Myocyte (in vitro differentiated cells): ENCODE measurements at places on chromosomes 11 and 22.
A peak's percentile ranks its signal among the peaks of the same experiment; 100 is the strongest.

- DNase-seq = peak; percentile 89
Observed at GRCh38 chr11:12075822-12076821, 34.3 kb upstream of the MICAL2 start.

DNA sequence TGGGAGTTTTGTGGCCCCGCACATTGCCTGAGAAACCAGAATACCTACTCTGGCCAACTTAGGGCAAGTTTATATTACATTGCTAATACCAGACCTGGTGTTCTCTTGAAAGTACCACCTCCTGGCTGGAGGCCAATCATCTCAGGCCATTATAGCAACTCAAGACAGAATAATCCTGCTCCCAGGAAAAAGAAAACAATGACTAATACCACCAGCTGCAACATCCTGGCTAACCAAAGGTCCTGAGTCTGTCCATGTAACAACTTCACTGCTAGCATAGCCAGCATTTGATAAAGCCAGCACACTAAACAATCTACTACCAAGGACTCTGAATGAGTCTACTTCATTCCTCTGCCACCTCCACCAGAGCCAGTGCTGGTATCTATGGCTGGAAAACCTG is 1298.7 kb upstream of the CNTN5 start:
- DNase-seq = peak; percentile 50

DNA sequence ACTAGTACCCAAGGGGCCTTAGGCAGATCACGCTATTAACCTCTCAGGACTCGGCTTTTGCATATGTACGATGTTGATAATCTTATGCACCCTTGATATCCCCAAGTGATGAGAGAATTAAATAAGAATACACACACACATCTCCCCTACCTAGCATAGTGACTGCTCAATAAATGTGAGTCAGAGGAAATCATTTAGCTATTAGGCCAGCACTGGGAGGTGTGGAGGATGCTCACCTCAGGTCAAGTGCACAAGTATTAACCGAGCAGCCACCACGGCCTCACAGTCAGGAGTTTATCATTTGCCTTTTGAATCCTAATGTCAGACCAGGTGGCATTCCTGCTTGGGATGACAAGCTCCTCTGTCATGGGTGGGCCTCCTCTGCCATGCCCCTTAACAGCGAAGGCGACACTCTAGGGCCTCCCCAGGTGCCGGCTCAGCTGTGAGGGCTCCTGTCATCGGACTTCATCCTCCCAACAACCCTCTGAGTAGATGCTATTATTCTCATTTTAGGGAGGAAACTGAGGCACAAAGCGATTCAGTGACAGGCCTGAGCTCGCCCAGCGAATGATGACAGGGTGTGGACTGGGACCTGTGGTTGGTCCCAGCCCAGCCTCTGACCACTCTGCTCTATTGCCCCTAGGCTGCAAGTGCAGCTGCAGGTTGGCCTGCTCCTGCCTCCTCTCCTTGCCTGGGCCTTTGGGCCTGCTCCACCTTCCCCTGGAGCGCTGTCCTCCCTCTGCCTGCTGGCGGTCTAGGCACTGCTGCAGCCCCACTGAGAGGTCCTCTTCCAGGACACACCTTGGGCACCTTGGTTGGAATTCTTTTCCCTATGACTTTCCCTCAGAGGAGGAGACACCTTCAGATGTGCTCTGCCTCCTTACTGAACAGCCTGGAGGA is 5.0 kb upstream of the SOX10 start:
- DNase-seq = no peak

DNA sequence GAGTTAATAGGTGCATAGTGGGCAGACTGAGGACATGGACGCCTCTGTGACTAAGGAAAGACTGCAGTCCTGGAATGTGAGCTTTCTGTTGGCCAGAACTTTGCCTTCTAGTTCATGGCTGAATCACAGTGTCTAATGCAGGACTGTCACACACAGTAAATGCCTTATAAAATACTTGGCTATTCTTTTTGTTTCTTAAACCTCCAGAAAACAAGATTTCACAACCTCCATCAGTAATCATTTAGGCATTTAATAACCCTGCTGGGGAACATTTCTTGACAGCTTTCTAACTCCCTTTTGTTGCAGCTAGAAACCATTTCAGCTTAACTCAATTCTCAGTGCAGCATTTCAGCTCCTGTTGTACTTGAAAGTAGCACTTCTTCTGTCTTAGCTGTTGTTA is 335.8 kb upstream of the DDI1 start:
- DNase-seq = peak; percentile 5

GRCh38 chr11:61294717-61295595 is at the start of gene VWCE:
VWCE (minus strand) TSS chr11:61295316; CDS start chr11:61295037, 279 bp downstream.
- no peak for DNase-seq

DNA sequence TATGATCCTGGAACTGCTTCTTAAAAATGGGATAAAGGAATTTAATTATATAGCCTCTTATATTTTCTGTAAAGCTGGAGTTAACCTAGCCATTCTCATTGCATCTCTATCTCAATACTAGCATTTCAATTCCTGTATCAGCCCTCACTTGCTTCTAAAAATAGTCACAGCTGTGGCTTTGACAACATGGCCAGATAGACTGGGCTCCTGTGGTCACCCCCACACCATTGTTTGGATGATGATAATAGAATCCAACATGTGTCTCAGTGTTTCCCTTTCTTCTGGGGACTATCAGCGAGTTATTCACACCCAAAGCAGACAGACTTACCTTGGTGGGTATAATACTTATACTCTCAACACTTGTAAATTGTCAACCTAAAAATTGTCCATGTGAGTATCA is 6.9 kb downstream of the VWA5A start:
- DNase-seq = peak; percentile 89

- DNase-seq = no peak
Observed at GRCh38 chr11:551131-551530, 9.4 kb downstream of the LMNTD2 start.

DNA sequence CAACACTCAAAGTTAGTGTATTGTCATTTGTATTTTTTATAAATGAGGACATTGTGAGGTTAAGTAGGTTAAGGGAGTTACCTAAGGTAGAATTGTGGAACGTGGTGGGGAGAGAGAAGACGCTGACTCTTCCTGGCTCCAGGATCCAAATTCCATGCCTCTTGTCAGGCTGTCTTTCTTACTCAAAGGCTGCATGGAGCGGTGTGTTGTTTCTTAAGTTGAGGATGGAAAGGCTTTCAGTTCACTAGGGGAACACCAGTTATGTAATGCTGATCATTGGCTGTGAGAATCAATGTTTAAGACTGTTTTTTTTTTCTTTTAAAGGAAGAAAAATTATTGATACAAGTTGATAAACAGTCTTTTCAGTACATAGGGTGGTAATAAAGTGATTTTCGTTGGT is 2.9 kb downstream of the UBE2L3 start:
- DNase-seq = no peak

GRCh38 chr11:30861064-30861463 is 274.9 kb upstream of the MPPED2 start:
- no peak for DNase-seq

- peak; percentile 88 for DNase-seq
Observed at GRCh38 chr22:26887456-26887855, 230.1 kb downstream of the MIAT start.

- DNase-seq = peak; percentile 47
Observed at GRCh38 chr22:31676700-31677099, 14.7 kb upstream of the PISD start.

DNA sequence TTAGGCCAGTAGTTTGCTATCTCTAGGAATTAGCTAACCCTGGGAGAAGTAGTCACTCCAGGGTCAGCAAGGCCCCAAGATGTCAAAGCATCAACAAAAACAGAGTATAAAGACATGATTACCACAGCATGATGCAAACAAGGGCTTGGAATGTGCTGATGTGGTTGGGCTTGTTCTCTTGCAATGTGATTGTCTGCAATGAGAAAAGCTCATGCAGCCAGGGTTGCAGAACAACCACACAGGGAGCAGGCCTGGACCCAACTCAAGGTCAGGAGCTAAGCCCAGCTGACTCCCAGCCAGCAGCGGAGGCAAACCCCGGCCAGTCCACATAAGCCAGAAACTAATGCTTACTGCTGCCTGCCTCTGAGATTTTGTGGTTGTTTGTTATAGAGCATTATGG is 132.4 kb upstream of the ZC3H12C start:
- peak; percentile 80 for DNase-seq

DNA sequence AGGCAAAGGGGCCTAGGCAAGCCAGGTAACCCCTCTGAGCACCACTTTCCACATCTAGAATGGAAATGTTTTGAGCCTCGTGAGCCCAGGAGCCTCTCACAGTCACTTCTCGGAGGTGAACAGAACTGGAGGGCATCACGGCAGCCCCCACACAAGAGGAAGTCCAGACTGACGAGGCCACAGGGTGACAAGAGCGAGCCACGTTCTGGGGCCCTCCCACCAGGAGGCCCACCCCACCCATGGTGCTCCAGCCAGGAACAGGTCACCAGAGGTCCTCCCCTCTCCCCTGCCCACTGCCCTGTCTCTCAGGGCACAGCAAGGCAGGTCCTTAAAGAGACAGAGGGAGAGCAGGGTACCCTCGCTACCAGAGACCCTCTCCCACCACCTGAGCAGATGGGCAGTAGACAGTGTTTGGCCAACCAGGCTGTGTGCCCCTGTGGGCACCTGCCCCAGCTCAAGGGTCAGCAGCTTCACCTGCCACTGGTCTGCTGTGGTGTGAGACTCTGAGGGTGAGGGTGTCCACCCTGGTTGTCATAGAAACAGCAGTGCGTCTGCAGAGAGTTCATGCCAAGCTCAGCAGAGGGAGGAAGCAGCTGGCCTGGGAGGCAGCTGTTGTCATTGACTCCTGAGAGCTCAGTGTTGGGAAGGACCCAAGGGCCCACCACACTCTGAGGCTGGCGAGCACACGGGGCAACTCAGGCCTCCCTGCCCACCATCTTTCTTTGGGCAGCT is 31.4 kb downstream of the RSPH14 start:
- peak; percentile 95 for DNase-seq

DNA sequence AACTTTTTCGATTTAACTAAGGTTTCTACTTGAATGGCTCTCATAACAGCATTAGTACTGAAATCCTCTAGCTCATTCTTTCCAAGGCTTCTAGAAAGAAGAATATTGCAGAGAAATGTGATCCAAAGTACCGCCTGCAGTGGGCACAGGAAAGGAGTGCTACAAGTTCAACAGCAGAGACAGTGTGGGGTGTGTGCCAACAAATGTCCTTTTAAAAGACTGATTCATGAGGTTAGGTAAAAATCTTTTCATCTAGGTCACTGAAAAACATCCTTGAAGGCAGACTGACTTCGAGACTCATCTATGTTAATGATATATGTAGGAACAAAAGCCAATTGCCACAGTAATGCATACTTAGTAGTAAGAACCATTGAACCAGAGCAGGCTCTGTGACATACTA is 349.1 kb upstream of the PITPNB start:
- DNase-seq = no peak

DNA sequence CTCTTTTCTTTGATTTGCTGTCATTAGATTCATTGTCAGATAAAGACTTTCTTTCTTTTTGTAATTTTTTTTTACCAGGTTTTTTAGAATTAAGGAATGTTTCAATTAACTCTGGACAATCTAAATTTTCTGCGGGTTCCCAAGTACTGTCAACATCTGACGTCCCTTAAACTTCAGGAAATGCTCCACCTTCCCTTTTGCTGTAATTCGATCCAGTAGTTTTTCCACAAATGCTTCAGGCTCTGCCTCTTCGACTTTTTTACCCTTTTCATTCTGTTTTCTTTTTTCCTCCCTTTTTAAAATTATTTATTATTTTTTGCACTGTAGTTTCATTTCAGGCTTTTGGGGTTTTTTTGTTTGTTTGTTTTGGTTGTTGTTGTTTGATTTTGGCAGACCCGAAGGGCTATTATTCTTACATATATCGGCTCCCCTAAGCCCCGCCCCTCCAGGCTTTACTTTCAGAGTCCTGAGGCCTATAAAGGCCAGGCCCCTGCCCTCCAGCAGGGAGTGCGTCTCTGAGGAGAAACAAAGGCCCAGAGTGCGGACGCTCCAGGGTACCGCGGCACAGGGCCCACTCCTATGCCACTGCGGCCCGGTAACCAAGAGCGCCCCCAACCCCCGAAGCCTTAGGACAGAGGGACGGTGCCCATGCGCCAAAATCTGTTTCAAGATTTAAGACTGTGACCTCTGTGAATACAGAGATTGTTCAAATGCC is 116.4 kb downstream of the TYR start:
- peak; percentile 0 for DNase-seq

- DNase-seq = no peak
Observed at GRCh38 chr11:34587282-34587677, 33.6 kb upstream of the EHF start.
